Ovary (tissue), 10 donors: ENCODE measurements at places on chromosomes 11 and 22. TPM values are rescaled to one million over a fixed set of nuclear protein-coding genes. Genes with fewer than 3 reads are reported as not detected.

- DNase-seq, result no peak
Observed at GRCh38 chr11:32830413-32830738, 649 bp downstream of the PRRG4 start.

The HTR3A gene
- total RNA-seq, result not detected

DNA sequence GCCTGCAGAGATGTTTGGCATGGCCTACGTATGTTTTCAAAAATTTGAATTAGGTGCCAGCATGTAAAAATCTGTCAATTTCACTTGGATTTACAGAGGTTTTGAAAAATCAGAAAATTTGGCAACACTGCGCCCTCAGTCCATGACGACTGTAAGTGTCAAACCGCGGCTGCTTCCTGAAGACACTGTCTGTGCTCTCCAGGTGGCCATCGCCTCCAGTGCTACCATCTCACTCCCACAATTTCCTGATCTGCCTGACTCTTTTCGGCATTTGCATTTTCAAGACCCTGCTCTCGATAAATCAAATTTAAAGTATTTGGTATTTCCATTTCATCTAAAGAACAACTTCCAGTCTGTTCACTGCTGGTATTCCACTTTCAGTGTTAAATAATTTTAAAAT lies 34.6 kb downstream of the VSIG10L2 start:
- DNase-seq, result no peak

DNA sequence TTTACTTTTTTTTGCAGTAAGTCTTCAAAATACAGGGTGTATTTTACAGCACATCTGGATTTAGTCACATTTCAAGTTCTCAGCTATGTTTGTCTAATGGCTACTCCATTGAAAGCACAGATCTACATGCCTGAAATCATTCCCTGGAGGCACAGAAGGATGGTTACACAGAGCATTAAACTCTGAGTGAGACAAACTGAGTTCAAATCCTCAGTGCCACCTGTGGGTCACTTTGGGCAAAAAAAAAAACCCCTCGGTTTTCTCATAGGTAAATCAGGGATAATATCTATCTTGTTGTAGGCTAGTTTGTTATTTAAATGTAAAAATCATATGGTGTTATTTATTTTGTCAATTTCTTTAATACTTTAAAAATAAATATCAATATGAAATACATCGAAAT lies 7.7 kb downstream of the ANKRD49 start:
- no peak for DNase-seq

DNA sequence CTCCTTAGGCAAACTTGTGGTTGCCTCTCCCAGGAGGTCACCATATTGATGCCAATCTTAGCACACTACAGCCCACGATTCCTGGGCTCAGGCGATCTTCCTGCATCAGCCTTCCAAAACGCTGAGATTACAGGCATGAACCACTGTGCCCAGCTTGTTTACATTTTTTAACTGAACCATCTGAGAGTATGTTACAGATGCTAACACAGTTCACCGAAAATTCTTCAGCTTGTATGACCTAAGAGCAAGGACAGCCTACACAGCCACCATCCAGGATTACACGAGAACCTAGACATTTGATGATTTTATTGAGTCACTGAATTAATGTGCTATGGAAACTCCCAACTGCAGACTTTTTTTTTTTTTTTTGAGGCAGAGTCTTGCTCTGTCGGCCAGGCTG lies 5.8 kb upstream of the LGALS1 start:
- DNase-seq, result no peak

DNA sequence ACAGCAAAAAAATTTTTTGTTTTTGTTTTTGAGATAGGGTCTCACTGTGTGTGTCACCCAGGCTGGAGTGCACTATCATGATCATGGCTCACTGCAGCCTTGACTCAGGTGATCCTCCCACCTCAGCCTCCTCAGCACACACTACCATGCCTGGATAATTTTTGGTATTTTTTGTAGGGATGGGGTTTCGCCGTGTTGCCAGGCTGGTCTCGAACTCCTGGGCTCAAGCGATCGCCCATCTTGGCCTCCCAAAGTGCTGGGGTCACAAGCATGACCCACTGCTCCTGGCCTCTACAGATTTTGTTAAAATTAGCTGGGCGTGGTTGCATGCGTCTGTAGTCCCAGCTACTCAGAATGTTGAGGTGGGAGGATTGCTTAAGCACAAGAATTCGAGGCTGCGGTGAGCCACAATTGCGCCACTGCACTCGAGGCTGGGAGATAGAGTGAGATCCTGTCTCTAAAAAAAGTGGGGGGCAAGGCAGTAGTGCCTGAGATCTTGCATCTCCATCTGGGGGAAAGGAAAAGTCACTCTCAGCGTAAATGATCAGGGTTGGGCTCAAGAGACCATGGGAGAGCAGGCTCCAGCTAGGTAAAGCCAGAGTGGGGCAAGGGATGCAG lies 10.6 kb upstream of the DGKZ start:
- DNase-seq, result no peak
